ENCODE measurements at places on chromosomes 1 and 21. TPM values are rescaled to one million over a fixed set of nuclear protein-coding genes. Genes with fewer than 3 reads are reported as not detected.

Gene PRR9
- total RNA-seq, result not detected

Gene RGSL1
- total RNA-seq, result not detected

Gene BRINP3
- total RNA-seq, result not detected

Gene SMIM12
- 39.8 TPM for total RNA-seq

All from B cell (primary cell).